ENCODE measurements at places on chromosomes 12 and 14.

- no peak for DNase-seq
Observed at GRCh38 chr12:127767656-127768055, 499.3 kb upstream of the TMEM132C start.

DNA sequence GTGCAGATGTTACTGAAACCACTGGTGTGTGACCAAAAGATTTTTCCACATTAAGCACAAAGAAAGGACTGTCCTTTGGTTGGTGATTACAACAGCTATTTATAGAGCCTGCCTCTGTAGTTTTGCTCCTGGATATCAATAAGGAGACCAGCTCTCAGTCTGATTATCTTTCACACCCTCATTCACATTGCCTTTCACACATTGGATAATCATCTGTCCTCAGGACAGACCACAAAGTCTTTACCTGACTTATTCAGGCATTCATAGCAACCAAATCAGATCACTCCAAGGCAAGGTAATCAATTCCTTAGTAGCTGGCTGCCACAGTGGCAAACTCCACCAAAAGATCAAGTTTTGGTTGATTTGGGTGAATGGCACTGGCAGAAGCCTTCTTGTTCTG lies 59.6 kb upstream of the CPSF6 start:
- no peak for DNase-seq

DNA sequence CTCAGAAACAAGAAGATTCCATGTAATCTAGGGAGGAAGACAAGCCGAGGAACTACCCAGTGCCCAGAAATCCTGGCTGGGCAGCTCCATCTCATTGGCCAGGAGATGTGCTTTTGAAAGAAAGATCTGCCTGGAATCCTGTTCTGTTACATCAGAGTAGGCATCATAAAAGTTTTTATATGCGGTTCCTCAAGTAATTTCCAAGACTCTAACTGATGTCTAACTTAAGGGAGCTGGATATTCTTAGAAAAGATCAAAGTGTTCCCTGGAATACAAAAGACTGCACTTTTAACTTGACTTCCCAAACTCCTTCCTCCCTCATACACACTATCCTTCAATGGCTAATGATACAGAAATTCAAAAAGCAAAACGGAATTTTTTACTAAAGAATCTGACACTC lies 16.3 kb downstream of the RHOJ start:
- no peak for DNase-seq

GRCh38 chr12:62799126-62799736 lies 135.7 kb downstream of the PPM1H start:
- DNase-seq: peak; percentile 54

DNA sequence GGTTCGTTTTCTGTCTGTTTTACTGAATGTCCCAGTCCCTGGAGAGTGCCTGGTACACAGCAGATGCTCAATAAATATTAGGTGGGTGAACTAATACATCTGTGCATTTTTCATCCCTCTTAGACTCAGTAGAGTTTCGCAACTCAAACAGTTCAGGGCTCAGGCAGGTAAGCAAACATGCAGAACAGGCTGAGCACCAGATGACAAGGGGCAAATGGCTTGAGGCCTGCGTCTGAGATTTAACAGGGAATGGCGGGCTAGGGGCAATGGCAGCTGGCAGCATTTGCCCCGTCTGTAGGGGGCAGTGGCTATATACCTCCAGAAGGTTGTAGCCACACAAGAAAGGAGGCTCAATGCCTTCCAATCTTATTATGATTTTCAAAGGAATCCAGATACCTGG lies 8.6 kb upstream of the RAN start:
- DNase-seq: no peak

- DNase-seq: no peak
Observed at GRCh38 chr12:48008950-48009349, 4.7 kb upstream of the COL2A1 start.

GRCh38 chr14:73293782-73294781 lies 56.8 kb downstream of the PAPLN start:
- no peak for DNase-seq

DNA sequence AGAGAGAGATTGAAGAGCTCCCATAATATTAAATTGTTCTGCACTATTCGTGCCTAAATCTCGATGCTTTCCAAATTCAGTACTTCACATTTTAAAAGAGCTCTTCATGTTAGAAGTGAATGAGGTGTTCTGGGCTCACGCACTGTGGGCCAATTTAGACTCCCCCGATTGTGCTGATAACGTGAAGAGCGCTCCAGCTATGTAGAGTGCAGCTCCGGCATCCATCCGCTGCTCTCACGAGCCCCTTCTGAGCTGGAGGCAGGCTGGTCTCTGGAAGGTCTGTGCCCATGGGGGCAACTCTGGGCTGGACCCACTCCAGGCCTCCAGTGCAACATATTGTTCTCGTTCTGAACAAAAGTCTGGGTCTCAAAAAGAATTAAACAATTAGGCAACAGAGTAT lies 692.6 kb downstream of the VRK1 start:
- no peak for DNase-seq

- DNase-seq: no peak
Observed at GRCh38 chr14:100056964-100057795, 8.0 kb upstream of the EVL start.

GRCh38 chr12:121509339-121509738 lies 71.5 kb downstream of the KDM2B start:
- no peak for DNase-seq

- no peak for DNase-seq
Observed at GRCh38 chr12:33560653-33561208, 121.1 kb upstream of the SYT10 start.

- DNase-seq: no peak
Observed at GRCh38 chr12:93738199-93739058, 61.3 kb downstream of the CRADD start.

GRCh38 chr12:113315358-113315757 lies 19.6 kb downstream of the SLC8B1 start:
- no peak for DNase-seq

GRCh38 chr12:28065374-28065773 lies 92.8 kb upstream of the PTHLH start:
- DNase-seq: no peak

DNA sequence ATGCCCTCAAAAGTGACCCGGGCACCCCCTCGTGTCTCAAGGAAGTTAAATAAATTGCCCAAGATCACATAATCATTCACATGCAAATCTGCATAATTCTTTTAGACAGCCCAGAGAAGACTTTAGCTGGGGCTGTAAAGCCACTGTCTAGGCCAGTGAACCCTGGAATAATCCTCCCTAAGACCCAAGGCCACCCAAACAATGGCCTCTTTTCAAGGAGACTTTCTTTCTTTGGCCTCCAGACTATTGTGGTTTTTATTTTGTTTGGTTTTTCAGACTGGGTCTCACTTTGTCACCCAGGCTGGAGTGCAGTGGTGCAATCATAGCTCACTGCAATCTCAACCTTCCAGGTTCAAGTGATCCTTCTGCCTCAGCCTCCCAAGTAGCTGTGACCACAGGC lies 10.6 kb downstream of the SVOP start:
- no peak for DNase-seq

GRCh38 chr12:15555446-15555845 lies 233.1 kb downstream of the PTPRO start:
- no peak for DNase-seq

- DNase-seq: no peak
Observed at GRCh38 chr14:96727980-96728717, 69.0 kb upstream of the VRK1 start.

DNA sequence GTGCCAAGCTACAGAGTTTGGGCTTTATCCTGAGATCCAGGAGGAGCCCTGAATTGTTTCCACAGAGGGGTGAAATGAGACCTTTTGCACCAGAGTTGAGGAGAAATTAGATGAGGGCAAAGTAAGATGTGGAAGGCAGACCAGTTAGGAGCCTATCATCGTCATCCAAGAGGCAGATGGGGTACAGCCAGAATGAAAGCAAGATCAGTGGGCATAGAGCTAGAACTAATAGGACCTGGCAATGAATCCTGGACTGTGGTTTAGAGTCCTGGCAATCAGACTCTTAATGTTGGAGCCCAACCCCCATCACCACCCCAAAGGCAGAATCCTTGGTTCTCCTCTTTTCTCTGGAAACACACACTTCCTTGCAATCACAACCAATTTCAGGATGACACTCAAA lies 166.6 kb upstream of the HMGA2 start:
- DNase-seq: no peak

DNA sequence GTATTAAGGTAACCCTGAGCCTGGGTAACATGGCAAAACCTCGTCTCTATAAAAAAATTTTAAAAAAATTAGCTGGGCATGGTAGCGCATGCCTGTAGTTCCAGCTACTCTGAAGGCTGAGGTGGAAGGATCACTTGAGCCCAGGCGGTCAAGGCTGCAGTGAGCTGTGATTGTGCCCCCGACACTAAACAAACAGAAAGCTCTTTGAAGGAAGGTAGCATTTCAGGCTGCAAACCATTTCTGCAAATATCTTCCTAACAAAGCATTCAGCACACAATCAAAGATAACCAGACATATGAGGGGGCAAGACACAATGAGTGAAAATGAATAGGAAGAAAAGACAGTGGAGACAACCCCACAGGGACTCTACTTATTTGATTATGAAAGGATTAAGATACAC lies 118.7 kb downstream of the PRIMA1 start:
- DNase-seq: no peak

DNA sequence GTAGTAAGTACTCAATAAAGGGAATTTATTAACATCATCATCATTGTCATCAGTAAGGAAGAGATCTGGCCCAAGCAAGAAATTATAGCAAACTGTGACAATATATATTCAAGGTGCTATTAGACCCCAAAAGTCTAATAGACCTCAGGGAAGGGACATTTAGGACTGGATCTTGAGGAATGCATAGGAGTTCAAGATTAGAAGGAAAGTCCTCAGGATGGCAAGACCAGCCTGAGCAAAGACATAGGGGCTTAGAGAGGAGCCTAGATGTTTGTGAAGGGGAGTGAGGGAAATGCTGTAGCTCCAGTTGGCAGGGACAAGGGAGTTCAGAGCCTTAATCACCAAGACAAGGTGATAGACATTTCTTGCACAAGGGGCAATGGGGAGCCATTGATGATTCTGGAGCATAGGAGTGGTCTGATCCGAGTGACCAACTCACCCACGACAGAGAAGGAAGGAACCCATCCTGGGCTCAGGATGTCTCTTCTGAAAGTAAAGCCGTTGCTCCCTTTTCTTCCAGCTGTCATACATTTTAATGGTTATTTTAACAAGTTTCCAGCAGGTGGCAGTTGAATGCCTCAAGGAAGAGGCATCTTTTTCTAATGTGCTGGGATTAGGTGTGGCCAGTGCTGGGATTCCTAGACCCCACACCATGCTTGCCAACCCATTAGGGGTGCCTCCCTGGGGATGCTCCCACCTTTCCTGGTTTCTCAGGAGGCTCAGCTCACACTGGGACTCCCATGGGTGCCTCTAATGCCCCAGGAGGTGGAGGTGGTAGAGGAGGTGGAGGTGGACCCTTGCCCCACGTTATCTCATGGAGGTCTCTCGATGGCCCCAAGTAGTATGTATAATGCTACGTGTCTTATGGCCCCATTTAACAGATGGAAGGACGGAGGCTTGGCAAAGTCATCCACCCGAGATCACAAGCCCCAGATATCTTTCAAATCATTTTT lies 37.8 kb downstream of the PHETA1 start:
- no peak for DNase-seq

GRCh38 chr14:103533999-103534575 lies 5.1 kb downstream of the TRMT61A start:
- DNase-seq: no peak

- DNase-seq: no peak
Observed at GRCh38 chr12:128856035-128856790, 2.9 kb downstream of the GLT1D1 start.

GRCh38 chr14:104750056-104750752 lies 2.7 kb upstream of the SIVA1 start:
- DNase-seq: no peak

- no peak for DNase-seq
Observed at GRCh38 chr12:93913845-93914244, 234.5 kb upstream of the PLXNC1 start.

DNA sequence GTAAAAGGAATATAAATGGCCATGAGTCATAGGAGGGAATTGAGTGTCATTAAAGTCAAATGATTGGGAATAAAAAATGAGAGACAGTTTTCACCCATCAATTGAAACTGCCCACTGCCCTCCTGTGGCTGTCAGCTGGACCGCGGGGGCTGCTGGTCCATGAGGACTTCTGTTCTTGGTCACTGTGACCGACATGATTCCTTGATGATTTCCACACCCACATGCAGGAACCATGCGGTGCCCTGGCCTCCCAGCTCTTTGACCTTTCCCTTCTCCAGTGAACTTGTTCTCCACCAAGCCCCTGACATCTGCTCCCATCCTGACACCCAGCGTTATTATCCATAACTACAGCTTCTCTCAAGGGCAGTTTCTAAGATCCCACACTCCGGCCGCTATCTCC lies 48.4 kb downstream of the C12orf75 start:
- DNase-seq: no peak

GRCh38 chr12:100833282-100833681 lies 38.7 kb downstream of the ANO4 start:
- no peak for DNase-seq

DNA sequence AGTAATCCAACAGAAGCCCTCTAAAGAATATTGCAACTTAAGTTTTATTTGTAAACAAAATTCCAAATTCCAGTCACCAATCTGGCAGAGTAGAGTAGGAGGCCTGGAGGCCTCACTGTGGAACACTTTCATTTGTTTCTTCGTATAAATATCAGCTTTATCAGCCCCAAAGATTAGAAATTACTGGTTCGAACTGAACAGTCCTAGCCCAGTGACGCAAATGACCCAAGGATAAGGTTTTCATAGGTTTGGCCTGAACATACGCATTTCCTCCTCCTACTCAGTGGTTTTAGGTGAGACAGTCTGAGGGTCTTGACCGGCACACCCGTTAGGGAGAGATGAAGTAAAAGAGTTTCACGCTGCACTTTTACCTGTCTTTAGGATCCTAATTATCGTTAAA lies 1.7 kb downstream of the CDC42BPB start:
- DNase-seq: no peak

- peak; percentile 98 for DNase-seq
Observed at GRCh38 chr14:63752449-63753169, 24.7 kb upstream of the SGPP1 start.

DNA sequence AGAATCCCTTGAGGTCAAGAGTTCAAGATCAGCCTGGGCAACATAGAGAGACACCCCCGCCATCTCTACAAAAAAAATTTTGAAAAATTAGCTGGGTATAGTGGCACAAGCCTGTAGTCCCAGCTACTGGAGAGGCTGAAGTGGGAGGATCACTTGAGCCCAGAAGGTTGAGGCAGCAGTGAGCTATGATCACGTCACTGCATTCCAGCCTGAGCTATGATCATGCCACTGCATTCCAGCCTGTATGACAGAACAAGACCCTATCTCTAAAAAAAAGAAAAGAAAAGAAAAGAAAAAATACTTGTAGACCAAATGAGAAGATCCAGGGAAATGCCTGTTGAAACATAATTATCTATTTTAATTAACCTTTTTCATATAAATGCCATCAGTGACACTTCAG lies 93.8 kb upstream of the MDM1 start:
- DNase-seq: no peak

DNA sequence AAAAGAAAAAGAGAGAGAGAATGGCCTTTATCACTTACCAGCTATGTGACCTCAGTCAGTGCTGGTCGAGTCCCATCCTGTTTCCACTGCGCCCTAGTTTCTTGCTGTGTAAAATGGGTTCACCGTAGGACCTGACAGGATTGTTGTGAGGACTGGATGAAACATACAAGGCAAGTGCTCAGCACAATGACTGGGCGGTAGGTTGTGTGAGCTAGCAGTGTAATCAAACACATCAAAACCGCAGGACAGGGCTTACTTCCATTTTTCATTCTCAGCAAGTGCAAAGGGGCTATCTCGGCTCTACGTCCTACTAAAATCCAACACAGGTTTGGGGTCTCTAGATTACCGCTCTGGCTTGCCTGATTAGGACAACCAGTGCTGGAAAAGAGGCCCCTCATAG lies 36.4 kb upstream of the ATXN2 start:
- DNase-seq: no peak
